Hematopoietic multipotent progenitor cell treated with erythropoietin and hydrocortisone succinate and interleukin-3 and kit ligand, for 15 days (in vitro differentiated cells): ENCODE measurements at places on chromosomes 3 and 15.
A peak's percentile ranks its signal among the peaks of the same experiment; 100 is the strongest.

DNA sequence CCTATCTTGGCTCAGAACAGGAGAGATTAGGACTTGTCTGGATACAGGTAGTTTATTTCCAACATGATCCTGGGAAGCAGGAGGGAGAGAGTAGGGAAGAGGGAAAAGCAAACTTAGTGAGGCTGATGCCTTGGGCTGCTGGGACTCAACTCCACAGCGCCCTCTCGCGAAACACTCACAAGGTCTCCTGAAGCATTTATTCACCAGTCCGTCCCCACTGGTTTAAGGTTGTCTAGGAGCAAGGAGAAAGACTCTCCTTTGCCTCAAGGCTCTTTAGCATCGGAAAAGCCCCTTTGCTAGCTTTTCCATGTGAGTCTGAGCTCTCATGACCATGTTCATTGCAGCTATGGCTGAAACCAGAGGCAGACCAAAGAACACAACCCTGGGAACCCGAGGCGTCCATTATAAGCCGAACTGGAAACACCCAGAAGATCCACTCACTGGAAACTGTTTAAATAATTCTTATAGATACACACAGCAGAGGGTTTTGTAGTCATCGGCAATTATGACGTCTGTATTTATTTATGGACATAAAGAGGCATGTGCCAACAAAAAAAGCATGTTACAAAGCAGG, 244.5 kb downstream of the CD47 start:
- DNase-seq: peak; percentile 26

- no peak for DNase-seq
These were observed 64.2 kb upstream of the SLCO2A1 start for GRCh38 chr3:134093956-134094355.

DNA sequence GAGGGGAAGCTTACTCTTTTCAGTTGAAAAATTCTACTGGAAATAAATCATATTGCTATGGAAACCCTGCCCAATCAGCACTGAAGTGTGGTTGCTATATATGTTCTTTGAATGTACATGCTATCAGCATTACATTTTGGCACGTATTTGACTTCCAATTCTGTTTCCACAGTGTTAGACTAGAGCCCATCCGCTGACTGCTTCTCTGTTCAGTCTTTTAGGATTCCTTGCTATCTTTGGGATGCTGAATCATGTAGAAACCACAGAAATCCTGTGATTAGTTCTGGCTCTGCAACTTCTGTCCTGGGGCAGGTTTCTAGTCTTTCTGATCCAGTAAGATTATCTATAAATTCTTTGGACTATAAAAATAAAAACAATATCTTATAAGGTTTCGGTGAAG, 128.2 kb upstream of the SLC7A14 start:
- DNase-seq: no peak

DNA sequence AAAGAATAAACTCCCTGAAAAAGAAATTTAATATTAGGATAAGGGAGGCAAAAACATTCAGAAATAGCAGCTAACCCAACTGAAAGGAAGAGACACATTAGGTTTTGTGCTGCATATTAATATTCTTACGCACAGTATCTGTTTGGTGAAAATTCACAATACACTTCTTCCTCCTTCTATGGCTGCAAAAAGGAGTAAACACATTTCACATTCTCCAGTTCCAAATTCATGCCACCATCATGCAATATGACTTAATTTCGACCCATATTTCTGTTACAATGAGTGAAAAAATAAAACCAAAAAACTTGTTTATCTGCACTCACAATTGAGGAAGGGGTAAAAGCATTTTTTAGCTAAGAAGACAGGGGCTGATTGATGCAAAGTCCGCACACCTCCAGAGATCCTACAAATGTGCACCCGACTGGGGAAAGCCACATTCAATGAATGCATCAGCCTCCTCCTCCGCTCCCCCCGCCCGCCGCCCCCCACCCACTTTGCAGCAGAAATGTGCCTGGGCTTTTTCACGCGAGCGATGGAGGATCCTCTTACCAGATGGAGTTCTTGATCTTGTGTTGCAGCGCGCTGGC, 1.0 kb downstream of the RFX7 start:
- peak; percentile 14 for DNase-seq

GRCh38 chr15:96331945-96332636, 1.6 kb downstream of the NR2F2 start:
- DNase-seq: no peak

GRCh38 chr15:80769829-80770705, 9.1 kb upstream of the CEMIP start:
- no peak for DNase-seq

- no peak for DNase-seq
These were observed 51.8 kb upstream of the NEDD4 start for GRCh38 chr15:56045068-56045748.

- no peak for DNase-seq
These were observed 28.6 kb upstream of the UMPS start for GRCh38 chr3:124701687-124702086.

GRCh38 chr15:64773606-64774005, 1.8 kb downstream of the RBPMS2 start:
- no peak for DNase-seq

GRCh38 chr15:40142428-40142827, 18.4 kb upstream of the BUB1B start:
- DNase-seq: no peak

GRCh38 chr15:48603922-48604321, 41.6 kb downstream of the FBN1 start:
- no peak for DNase-seq

DNA sequence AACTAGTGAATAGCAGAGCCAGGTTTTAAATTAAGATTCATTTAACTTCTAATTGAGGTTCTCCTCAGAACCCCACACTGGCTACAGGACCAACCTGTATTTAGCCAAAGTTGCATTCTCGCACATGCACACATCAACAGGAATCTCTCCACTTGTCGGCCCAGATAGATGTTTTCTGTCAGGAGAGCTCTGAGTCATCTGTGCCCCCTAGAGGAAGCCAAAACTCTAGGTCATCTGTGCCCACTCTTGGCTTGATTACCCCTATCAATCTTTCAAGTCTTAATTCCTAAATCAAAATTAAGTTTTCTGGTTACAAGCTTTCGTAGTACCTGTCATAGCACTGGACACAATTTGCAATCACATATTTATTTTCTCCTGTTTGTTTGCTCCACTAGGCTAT, 104.9 kb upstream of the EOMES start:
- DNase-seq: no peak

DNA sequence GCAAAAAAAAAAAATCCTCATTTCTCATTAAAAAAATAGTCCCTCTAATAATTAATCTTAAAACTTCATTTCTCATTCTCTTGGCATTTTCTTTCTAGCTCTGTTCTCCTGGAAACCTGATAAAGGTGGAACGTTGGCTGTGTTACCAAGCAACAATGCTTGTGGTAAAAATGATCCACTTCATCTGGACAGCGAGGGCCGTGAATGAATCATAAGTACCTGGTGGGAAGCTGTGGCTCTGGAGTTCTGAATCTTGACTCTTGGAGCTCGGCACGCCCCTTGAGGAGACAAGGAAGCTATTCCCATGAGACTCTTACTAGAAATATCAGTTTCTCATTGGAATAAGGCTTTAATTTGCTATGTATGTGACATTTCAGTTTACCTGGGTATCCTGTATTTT, 32.5 kb downstream of the BCL2L10 start:
- no peak for DNase-seq

GRCh38 chr3:106711650-106712049, 665.6 kb upstream of the CCDC54 start:
- DNase-seq: no peak

GRCh38 chr15:72285927-72286516, 13.7 kb upstream of the PARP6 start:
- DNase-seq: peak; percentile 7

- no peak for DNase-seq
These were observed 8.7 kb downstream of the NPTN start for GRCh38 chr15:73624530-73624929.

DNA sequence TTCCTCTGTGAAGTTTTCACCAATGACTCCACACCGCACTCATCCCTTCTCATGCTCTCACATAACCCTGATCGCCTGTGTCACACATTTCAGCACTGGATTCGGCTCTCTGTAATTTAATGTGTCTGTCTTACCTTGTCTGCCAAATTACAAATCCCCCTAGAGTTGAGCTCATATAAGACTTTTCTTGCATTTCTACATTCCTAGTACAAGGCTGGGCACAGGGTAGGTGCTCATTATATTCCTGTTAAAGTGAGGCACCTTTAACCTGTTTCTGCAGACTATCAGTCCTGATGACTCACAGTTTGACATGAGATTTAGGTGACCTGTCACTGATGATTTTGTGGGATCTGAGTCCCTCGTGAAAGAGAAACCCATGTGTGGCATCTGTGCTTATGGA, 22.6 kb downstream of the TGM5 start:
- DNase-seq: no peak

GRCh38 chr3:139527265-139527664, 12.3 kb downstream of the RBP1 start:
- no peak for DNase-seq

DNA sequence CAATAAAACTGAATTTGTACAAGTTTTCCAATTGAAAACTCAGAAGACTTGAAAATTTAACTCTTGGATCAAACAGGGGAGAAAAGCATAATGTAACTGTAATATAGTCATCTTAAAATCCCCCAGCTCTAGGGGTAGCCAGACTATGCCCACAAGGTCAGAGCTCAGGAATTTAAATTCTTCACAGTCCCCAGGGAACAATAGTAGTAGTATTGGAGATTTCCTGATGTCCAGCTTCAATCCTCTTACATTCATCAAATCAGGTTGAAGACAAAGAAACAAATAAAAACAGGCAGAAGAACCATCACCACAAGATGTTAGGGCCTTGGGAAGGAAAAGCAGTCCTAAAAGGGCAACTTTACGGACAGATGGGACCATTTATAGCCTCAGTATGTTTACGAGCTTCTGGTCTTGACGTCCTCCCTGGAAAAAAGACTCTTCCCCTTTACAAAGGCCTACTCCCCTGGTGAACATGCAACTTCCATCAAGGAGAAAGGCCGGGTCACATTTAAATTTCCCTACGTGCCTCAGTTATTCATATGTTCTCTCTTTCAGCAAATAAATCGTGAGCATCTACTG, 96.8 kb downstream of the PLCH1 start:
- DNase-seq: no peak

GRCh38 chr3:31978553-31978952, 2.5 kb downstream of the OSBPL10 start:
- DNase-seq: no peak

GRCh38 chr15:86556396-86557017, 476.8 kb downstream of the AGBL1 start:
- no peak for DNase-seq

GRCh38 chr3:126851382-126851781, 131.5 kb upstream of the PLXNA1 start:
- DNase-seq: no peak

GRCh38 chr3:45986303-45986982, 9.2 kb downstream of the FYCO1 start:
- DNase-seq: no peak

DNA sequence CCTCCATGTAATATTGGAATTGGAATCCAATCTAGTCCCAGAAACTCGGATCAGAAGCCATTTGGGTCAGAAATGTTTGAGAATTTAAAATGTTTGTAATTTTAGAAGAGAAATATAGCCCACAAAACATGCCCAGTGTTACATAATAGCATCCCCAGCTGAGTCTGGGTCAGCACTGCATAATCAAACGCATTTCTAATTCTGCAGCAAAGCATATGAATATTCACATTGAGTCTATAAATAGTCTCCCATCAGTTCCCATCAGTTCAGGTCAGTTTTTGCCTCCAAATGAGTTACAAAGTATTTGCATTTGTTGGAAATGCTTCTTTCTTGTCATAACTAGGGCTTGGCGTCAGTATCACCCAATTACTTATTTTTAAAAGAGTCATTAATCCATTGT, 383.1 kb downstream of the IL5RA start:
- no peak for DNase-seq

DNA sequence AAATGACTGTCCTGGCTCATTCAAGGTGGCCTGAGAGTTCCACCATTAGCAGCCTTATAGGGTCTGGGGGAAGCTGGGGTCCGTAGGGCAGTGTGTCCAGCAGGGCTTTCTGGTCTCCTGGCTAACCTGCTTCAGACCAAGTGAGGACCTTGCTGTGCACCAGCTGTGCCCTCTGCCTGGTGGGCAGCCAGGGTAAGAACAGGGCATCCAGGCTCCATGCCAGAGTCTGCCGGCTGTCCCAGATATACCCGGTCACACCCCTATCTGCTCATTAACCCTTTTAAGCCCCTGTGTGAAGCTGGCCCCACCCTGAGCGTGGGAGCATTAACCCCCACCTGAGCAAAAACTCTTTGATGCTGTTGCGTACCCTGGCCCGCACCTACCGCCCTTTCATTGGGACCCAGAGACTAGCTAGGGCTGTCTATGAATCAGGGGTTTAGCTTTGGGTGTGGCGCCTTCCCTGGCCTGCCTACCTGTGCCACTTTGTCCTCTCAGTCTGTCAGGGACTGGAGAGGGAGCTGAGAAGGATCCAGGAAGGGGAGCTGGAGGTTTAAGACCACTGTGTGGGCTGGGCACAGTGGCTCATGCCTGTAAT, 17.6 kb downstream of the SEMA3F start:
- DNase-seq: peak; percentile 54

GRCh38 chr15:58114812-58115211, 23.4 kb upstream of the AQP9 start:
- DNase-seq: no peak

- no peak for DNase-seq
These were observed 8.3 kb upstream of the CHRM5 start for GRCh38 chr15:33959844-33960548.

DNA sequence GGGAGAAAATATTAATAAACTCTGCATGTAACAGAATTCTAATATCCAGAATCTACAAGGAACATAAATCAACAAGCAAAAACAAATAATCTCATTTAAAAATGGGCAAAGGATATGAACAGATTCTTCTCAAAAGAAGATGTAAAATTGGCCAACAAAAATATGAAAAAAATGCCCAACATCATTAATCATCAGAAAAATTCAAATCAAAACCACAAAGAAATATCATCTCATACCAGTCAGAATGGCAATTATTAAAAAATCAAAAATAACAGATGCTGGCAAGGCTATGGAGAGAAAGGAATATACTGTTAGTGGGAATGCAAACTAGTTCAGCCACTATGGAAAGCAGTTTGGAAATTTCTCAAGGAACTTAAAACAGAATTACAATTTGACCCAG, 150.7 kb upstream of the TRIM42 start:
- no peak for DNase-seq

DNA sequence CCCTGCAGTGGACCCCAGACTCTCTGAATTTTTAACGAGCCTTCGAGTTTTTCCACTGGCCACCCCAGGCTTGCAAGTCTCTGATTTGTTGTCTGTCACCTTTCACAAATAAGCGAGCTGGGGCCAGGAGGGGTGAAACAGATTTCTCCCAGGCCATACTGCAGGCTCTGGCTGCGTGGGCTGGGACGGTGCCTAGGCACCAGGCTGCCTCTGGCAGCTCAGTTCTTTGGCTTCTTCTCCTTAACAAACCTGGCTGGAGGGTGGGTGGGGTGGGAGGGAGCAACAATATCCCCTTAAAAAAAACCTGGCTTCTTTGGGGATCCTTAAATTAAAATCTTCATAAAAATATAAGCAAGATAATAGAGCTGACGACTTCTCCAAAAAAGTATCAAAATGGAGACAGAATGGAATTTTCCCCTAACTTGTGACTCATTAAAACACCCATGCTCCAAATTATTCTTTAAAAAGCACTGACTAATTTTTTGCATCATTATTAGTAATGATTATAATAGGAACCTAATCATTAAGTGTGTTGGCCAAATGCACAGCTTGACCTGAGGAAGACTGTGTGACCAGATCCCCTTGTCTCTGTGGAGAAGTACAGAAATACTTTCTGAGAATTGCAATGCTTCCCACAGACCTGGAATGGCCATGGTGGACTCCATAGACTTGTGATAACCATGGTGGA, 84.1 kb downstream of the SNRK start:
- DNase-seq: no peak
